ENCODE measurements at places on chromosomes 4 and X.

DNA sequence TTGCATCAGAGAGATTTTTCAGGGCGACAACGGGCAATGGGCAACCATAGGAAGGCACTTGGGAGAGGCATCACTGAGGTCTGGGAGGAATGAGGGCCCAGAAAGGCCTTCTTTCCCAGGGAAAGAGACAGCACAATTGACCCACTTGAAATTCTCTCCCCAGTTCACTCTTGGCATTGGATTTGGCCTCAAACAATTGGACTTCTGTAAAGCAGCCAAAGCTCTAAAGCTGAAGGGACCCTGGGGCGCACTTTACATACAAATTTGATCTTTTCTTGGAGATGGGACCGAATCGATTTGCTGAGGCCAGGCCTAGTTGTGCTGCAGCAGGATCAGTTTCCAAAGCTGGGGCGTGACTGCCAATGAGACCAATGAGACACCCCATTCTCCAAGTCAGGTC is 3.2 kb downstream of the ARHGAP36 start:
- no peak for DNase-seq

DNA sequence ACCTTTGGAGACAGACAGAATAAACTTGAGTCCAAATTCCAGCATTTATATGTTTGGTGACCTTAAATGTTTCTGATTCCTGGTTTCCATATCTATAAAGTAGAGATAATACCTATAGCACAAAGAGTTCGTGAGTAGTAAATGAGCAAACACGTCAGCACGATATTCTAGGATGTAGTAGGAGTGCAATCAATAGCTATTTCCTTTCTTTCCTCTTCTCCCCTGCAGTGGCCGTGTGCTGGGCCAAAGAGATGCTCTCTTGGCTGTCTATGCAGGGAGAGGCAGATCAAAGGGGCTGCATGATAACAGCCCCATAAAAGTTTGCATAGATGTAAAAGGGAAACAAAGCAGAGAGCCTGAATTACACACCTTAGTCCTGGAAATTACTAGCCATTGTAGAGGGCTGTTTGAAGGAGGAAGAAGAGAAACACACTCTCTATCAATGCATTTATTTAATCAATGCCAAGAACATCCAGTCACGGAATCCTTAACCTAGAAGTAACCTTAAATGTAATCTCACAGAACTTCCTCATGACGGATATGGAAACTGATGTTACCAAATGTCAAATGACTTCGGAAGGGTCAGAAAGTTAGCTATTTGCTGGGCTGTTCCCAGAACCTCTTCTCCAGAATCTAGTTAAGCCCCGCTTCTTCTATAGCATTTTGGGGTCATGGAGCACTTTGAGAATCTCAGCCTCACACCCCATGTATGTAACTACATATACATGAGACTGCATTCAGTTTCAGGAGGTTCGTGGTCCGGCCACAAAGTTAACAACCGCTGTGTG is 35.5 kb upstream of the PLAC8 start:
- DNase-seq, result no peak

GRCh38 chrX:40484408-40485091 is 96.2 kb upstream of the ATP6AP2 start:
- DNase-seq, result no peak

DNA sequence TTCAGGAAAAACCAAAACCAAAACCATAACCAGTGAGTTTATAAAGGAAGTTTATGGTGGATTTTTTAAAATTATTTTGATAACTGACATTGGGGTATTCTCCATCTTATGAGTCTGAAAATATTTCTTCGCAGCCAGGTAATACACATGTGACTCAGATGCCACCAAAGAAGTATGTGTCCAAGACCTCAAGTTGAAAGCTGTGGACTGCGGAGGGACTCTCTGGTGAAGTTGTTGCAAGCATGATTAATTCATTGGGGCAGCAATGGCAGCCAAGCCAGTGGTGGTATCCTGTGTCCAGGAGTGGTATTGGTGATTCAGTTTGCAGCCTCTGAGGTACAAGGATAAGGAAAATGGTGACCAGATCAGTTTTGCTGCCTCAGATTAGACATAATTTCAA is 14.0 kb upstream of the ADH5 start:
- no peak for DNase-seq

- peak; percentile 11 for DNase-seq
Measured at GRCh38 chr4:77959566-77960338, 97.1 kb downstream of the MRPL1 start.

- no peak for DNase-seq
Measured at GRCh38 chr4:78214078-78214477, 157.0 kb downstream of the FRAS1 start.

DNA sequence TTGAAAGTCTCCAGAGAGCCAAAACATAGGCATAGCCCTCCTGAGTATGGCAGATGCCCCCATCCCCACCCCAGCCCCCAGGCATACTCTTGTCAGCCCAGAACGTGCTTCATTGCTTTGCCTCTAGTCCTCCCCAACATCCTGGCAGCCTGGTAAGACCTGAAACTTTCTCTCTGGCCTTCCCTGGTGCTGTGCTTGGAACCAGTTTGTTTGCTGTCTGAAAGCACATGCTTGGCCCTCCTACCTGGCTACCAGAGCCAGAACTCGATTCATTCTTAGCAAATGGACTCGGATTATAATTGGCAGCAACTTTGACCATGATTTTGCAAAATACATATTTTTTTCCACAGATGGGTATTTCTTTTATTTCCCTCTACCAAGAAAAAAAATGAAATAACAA is 248.1 kb downstream of the USP46 start:
- no peak for DNase-seq

GRCh38 chrX:11113731-11114130 is 2.6 kb downstream of the HCCS start:
- DNase-seq, result no peak

DNA sequence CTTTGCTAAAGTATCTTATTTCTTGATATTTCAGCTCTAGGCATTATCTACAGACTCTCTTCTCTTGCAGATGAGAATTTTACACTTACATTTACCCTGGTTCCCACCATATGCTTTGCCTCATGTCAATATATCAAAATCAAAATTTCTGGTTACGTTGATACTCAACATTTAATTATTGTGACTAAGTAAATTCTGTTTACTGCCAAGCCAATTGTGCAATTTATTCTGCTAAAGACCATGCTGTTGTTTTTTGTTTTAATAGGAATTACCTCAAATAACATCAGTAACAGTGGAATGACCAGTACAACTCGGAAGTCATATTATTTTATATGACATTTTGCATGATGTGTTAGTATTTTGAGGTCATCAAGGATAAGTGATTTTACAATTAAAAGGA is 125.5 kb downstream of the IL15 start:
- no peak for DNase-seq

- no peak for DNase-seq
Measured at GRCh38 chr4:60992037-60992436, 208.1 kb upstream of the ADGRL3 start.

DNA sequence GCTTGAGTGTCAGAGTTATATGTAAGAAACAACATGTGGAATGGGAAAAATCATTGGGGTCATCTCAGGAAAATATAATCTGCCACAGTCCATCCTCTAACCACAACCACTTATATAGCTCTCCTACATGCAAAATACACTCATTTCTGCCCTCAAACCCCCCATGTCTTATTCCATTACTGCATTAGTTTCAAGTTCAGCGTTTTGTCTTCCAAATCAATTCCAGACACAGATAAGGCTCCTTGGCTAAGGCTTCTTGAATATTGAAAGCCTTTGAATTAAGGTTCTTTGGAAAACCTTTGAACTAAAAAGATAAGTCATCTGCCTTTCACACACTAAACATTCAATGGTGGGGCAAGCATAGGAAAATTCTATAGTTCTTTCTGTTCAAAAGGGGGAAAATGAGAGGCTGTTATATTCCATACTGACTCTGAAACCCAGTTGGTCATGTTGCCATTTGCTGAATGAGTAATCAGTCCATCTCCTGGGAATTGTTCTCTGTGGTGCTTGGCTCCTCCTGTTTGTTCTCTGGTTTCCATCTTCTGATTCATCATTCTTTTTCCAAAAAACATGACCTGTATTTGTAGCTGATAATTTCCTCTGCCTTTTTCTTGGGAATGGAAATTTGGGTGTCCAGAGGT is 218.7 kb downstream of the BMPR1B start:
- no peak for DNase-seq

DNA sequence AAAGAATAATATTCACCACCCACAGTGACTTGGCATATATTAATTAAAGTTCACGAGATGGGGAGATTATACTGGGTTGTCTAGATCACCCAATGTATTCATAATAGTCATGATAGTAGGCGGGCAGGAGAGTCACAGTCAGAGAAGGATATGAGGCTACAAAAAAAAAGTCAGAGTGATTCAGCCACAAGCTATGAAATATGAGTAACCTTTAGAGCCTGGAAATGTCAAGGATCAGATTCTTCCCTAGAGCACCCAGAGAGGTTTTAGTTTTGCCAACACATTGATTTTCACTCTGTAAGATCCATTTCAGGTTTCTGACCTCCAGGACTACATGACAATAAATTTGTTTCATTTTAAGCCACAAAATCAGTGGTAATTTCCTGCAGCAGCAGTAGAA is 501.9 kb downstream of the GABRG1 start:
- DNase-seq, result no peak

GRCh38 chr4:6710282-6710681 is 617 bp upstream of the MRFAP1L1 start:
- DNase-seq, result no peak

GRCh38 chr4:72945719-72946336 is 123.7 kb downstream of the COX18 start:
- DNase-seq, result no peak
